Stimulated activated CD8-positive, alpha-beta memory T cell treated with anti-CD3 and anti-CD28 coated beads, Interleukin-7, amount 100 ng/mL, for 24 hours (primary cell): ENCODE measurements at places on chromosomes 11 and 22.

DNA sequence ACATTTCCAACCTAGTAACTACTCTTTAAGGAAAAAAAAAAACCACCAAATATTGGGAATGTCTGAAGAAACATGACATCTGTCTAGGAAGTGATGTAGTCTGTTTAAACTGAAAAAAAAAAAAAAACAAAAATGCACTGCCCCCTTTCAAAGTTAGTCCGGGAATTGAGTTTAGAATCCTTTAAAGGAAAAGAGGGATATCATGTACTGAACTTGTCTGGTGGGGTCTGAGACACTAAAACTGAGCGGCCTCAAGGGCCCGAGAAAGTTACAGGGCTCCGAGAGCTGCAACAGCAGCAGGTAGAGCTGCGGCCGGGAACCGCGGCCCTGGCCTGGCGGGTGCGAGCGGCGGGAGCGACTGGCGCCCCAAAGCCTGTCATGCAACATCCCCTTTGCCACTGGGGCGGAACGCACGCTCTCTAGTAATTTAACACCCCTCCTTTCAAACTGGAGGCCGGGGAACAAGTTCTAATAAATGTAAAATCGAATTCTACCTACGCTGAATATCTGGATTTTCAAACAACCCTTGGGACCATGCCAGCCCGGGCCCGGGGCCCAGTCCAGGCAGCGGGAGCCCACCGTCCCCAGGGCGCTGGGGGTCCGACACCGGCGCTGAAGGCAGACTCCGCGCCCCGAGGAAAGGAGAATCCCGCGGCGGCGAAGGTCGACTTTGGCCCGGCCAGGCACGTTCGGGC is 736 bp downstream of the RDX start:
- DNase-seq, result no peak

- DNase-seq, result no peak
These were observed 9.9 kb downstream of the RGL4 start for GRCh38 chr22:23700706-23701105.

- DNase-seq, result no peak
These were observed 16.7 kb upstream of the OR9Q1 start for GRCh38 chr11:58006940-58007339.

- no peak for DNase-seq
These were observed 573 bp downstream of the PPFIA1 start for GRCh38 chr11:70270877-70271648.

GRCh38 chr11:2249189-2249916 is 21.0 kb downstream of the ASCL2 start:
- no peak for DNase-seq
